ENCODE measurements at places on chromosomes 4 and X.

- DNase-seq, result no peak
These were observed 74.4 kb downstream of the CASP3 start for GRCh38 chr4:184574861-184575260.

- peak; percentile 53 for DNase-seq
These were observed 22.1 kb downstream of the DGKK start for GRCh38 chrX:50448565-50448964.

DNA sequence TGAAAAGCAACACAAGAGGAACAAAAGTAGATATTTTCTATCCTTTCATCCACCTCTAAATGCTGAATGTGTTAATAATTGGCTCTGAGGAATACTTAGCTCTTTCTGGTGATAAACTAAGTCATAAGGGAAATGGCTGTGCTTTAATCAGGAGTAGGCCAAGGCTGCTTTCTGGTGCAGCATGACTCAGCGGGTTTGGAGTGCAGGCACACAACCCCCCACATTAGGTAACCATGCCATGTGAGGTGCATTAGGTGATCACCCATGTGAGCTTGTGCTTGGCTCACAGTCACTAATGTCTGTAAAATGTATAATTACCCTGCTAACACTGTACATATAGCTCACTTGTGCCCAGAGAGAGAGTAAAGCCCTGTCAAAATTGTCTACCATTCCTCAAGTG lies 57.2 kb downstream of the USP38 start:
- no peak for DNase-seq

- DNase-seq, result no peak
These were observed 111.0 kb downstream of the DDIT4L start for GRCh38 chr4:100079264-100079663.

DNA sequence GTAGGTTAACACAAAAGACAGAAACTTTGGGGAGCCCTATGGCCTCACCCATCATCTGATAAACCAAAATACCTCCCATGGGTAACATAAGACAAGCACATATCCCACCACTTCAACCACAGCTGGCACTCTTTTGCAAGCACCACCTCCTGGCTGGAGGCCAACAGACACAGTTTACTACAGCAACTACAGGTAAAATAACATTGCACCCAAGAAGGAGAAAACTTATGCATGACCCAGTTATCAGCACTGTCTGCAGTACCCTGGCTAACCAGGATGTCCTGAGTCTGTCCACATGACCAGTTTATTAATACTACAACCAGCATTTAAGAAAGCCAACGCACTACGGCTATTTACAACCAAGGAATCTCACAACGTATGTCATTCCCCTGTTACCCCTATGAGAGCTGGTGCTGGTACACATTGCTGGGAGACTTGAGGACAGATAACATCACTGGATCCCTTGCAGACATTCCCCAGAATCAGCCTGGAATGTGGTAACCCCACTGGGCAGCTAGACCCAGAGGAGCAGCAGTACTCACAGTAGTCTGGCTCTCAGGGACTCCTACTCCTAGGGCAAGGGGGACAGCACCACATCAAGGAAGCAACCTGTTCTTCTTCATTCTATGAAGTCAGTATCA lies 32.0 kb downstream of the ELF2 start:
- no peak for DNase-seq

DNA sequence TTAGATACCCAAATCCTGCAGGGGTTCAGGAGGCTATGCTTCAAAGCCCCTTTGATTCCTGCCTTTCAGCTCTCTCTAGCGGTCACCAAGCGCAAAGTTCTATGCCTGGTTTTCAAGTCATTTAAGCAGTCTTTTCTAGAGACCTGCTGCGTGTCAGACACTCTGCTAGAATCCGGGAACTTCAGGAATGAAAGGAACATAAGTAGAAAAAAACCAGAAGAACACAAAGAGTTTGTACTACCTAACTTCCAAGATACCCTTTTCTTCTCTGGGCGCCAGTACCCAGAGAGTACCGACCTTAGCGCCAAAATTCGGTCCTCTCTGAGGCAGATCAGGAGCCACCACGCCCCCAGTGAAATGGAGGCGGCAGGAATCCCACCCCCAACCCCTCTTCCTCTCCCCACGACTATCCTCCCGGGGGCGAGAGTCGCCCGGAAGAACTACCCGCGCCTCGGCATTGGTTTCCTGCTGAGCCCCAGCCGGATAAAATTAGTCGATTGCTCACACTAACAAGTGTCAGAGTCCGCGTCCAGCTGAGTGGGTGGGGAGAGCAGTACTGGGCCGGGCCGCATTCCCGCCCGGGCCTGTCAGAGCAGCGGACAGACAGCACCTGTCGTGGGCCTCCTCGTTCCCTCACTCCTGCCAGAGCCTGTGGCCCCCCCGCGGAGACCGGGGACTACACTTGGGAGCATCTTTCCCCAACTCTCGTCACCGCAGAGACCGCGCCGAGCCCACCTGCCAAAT lies 78.8 kb downstream of the RLIM start:
- peak; percentile 15 for DNase-seq

- no peak for DNase-seq
These were observed 687.2 kb downstream of the FAM133A start for GRCh38 chrX:94361241-94361640.

- DNase-seq, result no peak
These were observed 60.5 kb downstream of the MSX1 start for GRCh38 chr4:4919927-4920326.

DNA sequence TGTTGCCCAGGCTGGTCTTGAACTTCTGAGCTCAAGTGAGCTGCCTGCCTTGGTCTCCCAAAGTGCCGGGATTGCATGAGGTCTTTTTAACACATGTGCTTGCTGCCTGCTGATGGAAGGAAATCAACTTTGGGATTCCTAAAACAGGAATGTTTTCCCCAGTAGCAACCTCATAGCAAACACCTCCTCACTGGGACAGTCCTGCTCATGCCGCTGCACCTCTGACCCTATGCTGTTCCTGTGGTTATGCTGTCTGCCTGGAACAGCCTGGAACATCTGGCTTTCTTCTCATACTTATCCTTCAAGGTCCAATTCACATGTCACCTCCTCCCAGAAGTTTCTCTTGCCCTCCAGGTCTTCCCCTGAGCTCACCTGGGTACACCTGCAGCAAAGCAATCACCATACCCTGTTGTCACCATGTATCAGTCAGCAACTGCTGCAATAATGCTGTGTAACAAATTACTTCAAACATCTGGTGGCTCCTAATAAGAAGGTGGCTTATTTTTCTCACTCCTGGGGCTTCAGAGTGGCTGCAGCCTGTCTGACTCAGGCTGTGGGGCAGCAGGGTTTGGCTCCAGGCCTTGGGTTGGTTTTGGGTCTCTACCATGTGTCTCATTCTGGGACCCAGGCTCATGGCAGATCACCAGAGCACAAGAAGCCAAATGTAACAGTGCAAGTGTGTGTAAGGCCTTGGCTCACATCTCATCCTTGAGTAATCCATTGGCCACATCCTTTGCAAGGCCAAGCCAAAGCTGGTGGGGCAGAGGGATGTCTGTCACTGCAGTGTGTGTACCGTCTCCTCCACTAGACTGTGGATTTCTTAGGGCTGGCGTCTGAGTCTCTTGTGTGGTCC lies 59.4 kb upstream of the SORCS2 start:
- no peak for DNase-seq

- DNase-seq, result no peak
These were observed 68.1 kb downstream of the APBB2 start for GRCh38 chr4:41146196-41146595.

DNA sequence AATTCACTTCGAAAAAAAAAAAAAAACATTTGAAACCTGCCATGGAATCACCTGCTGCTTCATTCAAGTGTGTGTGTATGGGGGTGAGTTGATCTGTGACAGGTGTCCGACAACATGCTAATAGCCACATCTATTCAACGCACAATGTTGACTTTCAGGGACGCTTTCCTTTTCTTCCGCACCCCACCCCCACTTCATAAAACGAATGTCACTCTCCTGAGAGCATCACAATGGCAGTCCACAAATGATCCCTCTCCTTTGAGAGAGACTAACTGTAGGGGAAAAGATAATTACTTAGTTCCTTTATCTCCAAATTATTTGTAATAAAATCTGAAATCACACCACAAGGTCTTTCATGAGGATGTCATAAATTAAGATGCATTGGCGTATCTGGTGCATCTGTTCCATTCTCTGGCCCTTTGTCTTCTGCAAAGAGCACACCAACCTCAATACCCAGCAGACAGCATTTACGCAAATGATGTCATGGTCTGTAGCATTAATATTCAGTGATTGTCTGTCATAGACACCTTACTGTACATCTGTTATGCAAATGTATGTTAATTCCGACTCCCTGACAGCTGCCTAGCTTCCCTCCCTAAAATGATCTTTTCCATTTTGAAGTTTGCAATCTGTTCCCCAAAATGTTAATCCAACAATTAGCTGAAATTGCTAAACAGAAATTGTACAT lies 640.0 kb upstream of the BOD1L1 start:
- no peak for DNase-seq

GRCh38 chr4:25377572-25378436 lies 741 bp downstream of the ANAPC4 start:
- peak; percentile 3 for DNase-seq

GRCh38 chrX:267771-268261 lies 13.4 kb upstream of the PLCXD1 start:
- no peak for DNase-seq

- no peak for DNase-seq
These were observed 3.0 kb downstream of the ATP8A1 start for GRCh38 chr4:42653626-42654560.

DNA sequence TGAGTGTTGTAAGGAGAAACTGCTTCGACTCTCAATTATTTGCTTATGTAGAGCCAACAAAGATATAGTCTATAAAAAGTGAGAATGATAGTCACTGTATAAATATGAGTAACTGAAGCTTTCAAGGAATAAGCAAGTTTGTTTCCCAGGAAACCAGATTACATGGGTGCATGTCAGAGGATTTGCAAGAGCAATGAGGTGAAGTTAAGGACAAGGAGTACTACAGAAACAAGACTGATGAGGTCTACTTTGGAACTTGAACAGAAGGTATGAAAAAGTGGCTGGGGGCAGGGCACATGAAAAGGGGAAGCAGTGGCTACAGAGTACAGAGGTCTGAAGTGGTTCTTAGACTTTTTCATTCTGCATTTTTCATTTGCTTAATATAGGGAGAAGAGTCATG lies 321.0 kb upstream of the CXXC4 start:
- no peak for DNase-seq

GRCh38 chr4:114694770-114695169 lies 96.2 kb downstream of the UGT8 start:
- peak; percentile 30 for DNase-seq

GRCh38 chrX:153903991-153904957 lies at the start of gene AVPR2:
Gene AVPR2 (plus strand): TSS chrX:153904673. CDS start chrX:153905146, 473 bp downstream.
- DNase-seq, result no peak

DNA sequence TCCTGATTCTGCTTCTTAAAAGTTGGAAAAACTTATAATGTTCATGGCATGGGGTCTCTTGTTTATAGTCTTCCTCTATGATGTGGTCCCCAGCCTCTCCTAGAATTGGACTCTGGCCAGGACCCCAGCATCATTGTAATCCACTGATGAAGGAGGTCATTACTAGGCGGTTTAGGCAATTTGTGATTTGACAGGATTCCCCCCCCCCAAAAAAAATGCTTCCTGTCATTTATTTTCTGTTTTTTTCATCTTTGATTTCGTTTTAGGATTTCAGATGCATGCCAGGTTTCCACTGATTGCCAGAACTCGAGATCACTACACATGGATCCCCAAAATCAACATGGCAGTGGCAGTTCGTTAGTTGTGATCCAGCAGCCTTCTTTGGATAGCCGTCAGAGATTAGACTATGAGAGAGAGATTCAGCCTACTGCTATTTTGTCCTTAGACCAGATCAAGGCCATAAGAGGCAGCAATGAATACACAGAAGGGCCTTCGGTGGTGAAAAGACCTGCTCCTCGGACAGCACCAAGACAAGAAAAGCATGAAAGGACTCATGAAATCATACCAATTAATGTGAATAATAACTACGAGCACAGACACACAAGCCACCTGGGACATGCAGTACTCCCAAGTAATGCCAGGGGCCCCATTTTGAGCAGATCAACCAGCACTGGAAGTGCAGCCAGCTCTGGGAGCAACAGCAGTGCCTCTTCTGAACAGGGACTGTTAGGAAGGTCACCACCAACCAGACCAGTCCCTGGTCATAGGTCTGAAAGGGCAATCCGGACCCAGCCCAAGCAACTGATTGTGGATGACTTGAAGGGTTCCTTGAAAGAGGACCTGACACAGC lies 4.9 kb downstream of the SPRY1 start:
- no peak for DNase-seq

DNA sequence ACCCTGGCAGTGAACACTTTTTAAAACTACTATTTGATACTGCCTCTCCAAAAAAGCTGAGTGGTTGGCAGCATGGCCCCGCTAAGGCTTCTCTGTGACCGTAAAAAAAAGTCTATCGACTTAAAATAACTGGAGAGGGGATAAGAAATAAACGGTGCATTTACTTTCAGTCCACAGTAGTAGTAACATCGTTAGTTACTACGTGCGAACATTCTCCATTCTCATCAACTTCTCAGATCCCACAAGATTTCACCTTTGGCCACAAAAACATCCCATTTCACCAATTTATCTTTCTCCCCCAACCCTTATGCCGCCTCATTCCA lies 524 bp upstream of the EXOSC9 start:
- no peak for DNase-seq

- DNase-seq, result no peak
These were observed 133.7 kb downstream of the ANK2 start for GRCh38 chr4:113183032-113183605.

GRCh38 chr4:153595894-153596601 lies 88.0 kb upstream of the TLR2 start:
- DNase-seq, result no peak

DNA sequence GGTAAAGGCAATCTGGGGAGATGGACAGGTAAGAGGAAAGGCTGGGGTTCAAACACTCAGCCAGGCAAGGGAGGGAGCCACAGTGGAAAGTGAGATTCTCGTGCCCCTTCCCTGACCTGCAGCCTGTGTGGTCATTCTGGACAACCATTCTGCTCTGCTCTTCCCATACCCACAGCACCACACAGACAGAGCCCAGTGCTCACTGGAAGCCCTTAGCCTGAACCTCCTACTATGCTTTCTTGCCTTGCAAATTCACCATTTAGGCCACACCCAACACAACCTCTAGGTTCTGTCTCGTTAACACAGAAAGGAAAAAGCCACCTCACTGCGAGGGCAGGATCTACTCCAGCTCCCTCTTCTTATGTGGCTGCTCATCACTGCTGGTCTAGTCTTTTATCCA lies 92.7 kb downstream of the SHISA3 start:
- no peak for DNase-seq
